ENCODE measurements at places on chromosomes 2 and 18. TPM values are rescaled to one million over a fixed set of nuclear protein-coding genes. Genes with fewer than 3 reads are reported as not detected.

Gene TYMS
- total RNA-seq: 25.2 TPM

Gene GKN1
- not detected for total RNA-seq

Gene M1AP
- total RNA-seq: not detected

Gene REG1B
- total RNA-seq: not detected

Gene HOXD4
- 2.8 TPM for total RNA-seq

Gene TTN
- 0.66 TPM for total RNA-seq

Gene PIEZO2
- total RNA-seq: 56.4 TPM

Gene CASP8
- total RNA-seq: 9.4 TPM

Gene COLEC11
- total RNA-seq: 0.38 TPM

Gene CABYR
- total RNA-seq: 1.6 TPM

Gene LCT
- not detected for total RNA-seq

Gene GALNT14
- not detected for total RNA-seq

Gene MROH2A
- total RNA-seq: not detected
